Activated CD4-positive, alpha-beta T cell treated with anti-CD3 and anti-CD28 coated beads, Interleukin-2, amount 10 ng/mL, durations not matched to agents 7 days and 5 days (primary cell): ENCODE measurements at places on chromosomes 6 and 20.

DNA sequence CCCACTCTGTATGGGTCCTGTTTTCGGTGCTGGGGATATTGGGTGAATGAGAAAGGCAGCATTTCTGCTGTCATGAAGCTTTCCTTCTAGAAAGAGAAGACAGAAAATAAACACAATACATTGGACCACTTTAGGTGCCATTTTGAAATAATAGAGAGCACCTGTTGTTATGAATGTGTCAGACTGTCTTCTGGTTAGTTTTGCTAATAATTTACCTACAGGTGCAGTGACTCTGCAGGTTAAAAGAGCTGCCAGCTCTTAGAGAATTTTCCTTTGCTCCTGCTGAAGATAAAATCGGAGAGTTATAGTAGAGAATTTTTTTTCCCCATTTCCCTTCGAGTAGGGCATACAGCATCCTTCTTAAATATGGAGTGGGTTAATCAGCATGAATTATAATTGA lies 21.9 kb upstream of the GCLC start:
- H3K27me3 ChIP-seq: peaks cover 17% of the 10 kb centered on the region
- H3K4me1 ChIP-seq: no peaks in the 10 kb centered on the region
- DNase-seq: no peak
- H3K27ac ChIP-seq: no peak overlapping the region
- no peak overlapping the region for H3K4me3 ChIP-seq

GRCh38 chr6:15544321-15544900 lies 118.4 kb downstream of the DTNBP1 start:
- no peak overlapping the region for H3K4me3 ChIP-seq
- H3K36me3 ChIP-seq: peaks cover 9% of the 10 kb centered on the region
- H3K27ac ChIP-seq: no peak overlapping the region

DNA sequence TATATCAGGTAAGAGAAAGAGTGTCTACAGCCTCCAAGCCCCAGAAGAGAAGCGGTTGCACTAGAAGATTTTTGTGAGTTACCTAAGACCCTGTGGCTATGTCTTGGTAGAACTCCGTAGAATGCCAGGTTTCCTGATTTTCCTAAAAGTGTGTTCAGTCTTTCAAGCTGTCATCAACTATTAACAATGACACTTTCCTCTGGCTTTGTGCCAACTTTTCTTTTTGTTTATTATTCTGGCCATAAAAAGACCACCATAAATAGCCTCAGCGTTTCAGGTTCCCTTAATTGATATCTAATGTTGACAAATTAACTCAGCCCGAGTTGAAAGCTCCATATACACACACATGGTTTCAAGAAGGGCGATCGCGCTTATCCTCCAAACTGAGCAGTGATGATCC lies 1.2 kb downstream of the PAK5 start:
- no peak for DNase-seq
- no peaks in the 10 kb centered on the region for H3K4me1 ChIP-seq
- no peak overlapping the region for H3K27ac ChIP-seq
- peaks cover 18% of the 10 kb centered on the region for H3K27me3 ChIP-seq
- no peaks in the 10 kb centered on the region for H3K36me3 ChIP-seq

DNA sequence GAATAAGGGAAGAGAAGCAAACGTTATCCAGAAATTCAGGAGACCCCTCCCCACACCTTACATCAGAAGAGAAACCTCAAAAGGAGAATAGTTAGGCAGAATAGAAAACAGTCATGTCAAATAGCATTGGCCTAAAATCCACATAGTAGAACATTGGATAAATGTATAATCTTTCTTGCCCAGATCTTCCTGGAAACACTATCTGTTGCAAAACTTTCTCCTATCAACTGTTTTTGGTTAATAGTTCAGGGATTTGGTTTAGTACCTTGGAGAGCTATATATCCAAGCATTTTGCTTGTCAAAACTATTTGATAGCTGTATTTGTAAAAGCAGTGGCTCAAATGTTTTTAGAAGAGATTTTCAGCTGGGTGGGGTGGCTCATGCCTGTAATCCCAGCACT lies 74.3 kb upstream of the PHACTR2 start:
- no peak for DNase-seq
- H3K4me3 ChIP-seq: no peak overlapping the region
- H3K4me1 ChIP-seq: peaks cover 6% of the 10 kb centered on the region

- peaks cover 11% of the 10 kb centered on the region for H3K27me3 ChIP-seq
- no peak overlapping the region for H3K4me3 ChIP-seq
- no peaks in the 10 kb centered on the region for H3K36me3 ChIP-seq
- no peaks in the 10 kb centered on the region for H3K4me1 ChIP-seq
- DNase-seq: no peak
These were observed 46.3 kb upstream of the SRPK1 start for GRCh38 chr6:35967076-35967774.

DNA sequence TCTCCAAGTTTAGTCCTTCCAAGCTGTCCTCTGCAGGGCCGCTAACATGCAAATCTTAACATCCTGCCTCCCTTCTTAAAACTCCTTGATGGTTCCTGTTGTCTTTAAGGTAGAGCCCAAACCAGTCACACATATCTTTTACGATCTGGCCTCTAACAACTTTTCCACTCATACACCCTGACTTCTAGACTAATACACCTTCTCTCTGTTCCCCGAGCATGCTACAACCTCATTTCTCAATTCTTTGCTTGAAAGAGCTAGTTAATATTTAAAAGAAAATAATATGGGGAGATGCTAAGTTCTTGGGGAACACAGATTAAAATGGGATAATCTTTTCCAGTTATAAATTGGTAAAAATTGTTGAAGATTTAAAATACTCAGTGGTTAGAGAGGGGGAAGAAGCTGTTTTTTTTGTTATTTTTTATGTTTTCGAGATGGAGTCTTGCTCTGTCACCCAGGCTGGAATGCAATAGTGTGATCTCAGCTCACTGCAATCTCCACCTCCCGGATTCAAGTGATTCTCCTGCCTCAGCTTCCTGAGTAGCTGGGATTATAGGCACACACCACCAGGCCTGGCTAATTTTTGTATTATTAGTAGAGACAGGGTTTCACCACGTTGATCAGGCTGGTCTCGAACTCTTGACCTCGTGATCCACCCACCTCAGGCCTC lies 250.7 kb downstream of the MAFB start:
- no peaks in the 10 kb centered on the region for H3K36me3 ChIP-seq
- no peaks in the 10 kb centered on the region for H3K4me1 ChIP-seq
- no peak for DNase-seq
- H3K27me3 ChIP-seq: no peaks in the 10 kb centered on the region

GRCh38 chr20:49843770-49844380 lies 31.2 kb downstream of the SLC9A8 start:
- H3K27me3 ChIP-seq: no peaks in the 10 kb centered on the region
- peaks cover 6% of the 10 kb centered on the region for H3K4me1 ChIP-seq
- H3K27ac ChIP-seq: no peak overlapping the region
- peaks cover 31% of the 10 kb centered on the region for H3K36me3 ChIP-seq

GRCh38 chr20:56940466-56940865 lies 311.4 kb downstream of the TFAP2C start:
- H3K4me1 ChIP-seq: no peaks in the 10 kb centered on the region
- H3K36me3 ChIP-seq: no peaks in the 10 kb centered on the region
- no peak overlapping the region for H3K27ac ChIP-seq
- peaks cover 3% of the 10 kb centered on the region for H3K27me3 ChIP-seq
- H3K4me3 ChIP-seq: no peak overlapping the region
- DNase-seq: no peak

DNA sequence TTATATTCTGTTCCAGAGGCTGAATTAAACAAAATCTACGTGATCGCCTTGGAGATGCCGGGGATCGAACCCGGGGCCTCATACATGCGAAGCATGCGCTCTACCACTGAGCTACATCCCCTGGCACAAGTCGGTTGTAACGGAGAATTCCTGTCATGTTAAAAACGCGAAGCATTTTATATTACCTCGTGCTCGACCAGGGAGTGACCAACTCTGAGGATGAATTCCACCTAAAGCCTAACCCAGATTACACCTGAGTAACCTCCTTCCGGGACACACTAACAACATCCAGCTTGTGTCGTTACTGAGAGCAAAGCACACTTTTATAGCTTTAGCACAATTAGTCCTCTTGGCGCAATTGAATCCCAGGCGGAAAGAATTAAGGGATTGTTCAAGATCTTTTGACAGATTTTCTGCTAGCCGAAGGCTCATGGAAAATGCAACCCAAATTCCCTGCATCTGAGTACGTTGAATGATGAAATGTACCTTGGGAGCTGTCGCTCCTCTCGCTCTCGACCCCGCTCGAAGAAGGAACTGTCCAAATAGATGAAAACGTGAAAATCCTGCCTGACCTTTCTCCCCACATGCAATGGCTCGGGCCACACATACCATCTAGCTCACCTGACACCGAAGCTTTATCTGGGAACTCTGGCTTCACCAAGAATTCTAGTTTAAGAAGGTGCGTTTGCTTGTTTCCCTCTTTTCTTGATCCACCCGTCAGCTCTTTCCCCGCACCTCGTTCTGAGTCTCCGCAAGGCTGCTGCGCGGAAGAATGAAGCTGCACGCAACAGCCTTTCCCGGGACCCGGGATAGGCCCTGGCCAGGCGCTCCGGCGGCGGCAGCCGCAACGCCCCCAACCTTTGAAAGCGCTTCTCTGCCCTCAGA lies 148.3 kb downstream of the GPX5 start:
- no peaks in the 10 kb centered on the region for H3K36me3 ChIP-seq
- H3K27me3 ChIP-seq: peaks cover 56% of the 10 kb centered on the region
- DNase-seq: peak; percentile 12
- no peak overlapping the region for H3K27ac ChIP-seq
- H3K4me3 ChIP-seq: peak overlapping the region; percentile 68

GRCh38 chr20:3126527-3126859 lies 33.2 kb downstream of the FASTKD5 start:
- H3K36me3 ChIP-seq: peaks cover 45% of the 10 kb centered on the region
- peaks cover 24% of the 10 kb centered on the region for H3K4me1 ChIP-seq
- no peaks in the 10 kb centered on the region for H3K27me3 ChIP-seq
- no peak overlapping the region for H3K4me3 ChIP-seq
- H3K27ac ChIP-seq: no peak overlapping the region

DNA sequence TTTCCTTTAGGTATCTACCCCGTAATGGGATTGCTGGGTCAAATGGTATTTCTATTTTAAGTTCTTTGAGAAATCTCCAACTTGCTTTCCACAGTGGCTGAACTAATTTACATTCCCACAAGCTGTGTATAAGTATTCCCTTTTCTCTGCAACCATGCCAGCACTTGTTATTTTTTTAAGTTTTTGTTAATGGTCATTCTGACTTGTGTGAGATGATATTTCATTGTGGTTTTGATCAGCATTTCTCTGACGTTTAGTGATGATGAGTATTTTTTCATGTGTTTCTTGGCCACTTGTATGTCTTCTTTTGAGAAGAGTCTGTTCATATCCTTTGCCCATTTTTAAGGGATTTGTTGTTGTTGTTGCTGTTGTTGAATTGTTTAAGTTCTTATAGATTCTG lies 871.1 kb downstream of the KIF16B start:
- no peak overlapping the region for H3K4me3 ChIP-seq
- DNase-seq: no peak
- H3K27ac ChIP-seq: no peak overlapping the region
- no peaks in the 10 kb centered on the region for H3K27me3 ChIP-seq

- no peak for DNase-seq
- H3K27ac ChIP-seq: no peak overlapping the region
- no peaks in the 10 kb centered on the region for H3K36me3 ChIP-seq
- peaks cover 9% of the 10 kb centered on the region for H3K27me3 ChIP-seq
- no peak overlapping the region for H3K4me3 ChIP-seq
- H3K4me1 ChIP-seq: no peaks in the 10 kb centered on the region
These were observed 27.1 kb downstream of the TTLL9 start for GRCh38 chr20:31897541-31897940.

DNA sequence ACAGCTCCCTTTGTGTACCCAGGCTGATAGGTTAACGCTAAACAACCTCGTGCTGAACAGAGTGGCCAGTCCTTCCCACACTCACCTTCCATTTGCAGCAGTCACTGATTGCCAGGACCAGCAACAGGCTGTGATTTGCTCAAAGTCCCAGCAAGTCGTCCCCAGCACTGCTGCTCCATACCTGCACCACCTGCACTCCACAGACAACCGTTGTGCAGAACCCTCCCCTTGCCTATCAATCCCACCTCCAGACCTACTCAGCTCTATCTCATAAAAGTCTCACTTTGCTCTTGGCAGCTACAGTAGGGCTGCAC lies 43.1 kb upstream of the SCML4 start:
- H3K4me1 ChIP-seq: peaks cover 19% of the 10 kb centered on the region
- H3K4me3 ChIP-seq: no peak overlapping the region
- no peak for DNase-seq
- peaks cover 12% of the 10 kb centered on the region for H3K36me3 ChIP-seq

DNA sequence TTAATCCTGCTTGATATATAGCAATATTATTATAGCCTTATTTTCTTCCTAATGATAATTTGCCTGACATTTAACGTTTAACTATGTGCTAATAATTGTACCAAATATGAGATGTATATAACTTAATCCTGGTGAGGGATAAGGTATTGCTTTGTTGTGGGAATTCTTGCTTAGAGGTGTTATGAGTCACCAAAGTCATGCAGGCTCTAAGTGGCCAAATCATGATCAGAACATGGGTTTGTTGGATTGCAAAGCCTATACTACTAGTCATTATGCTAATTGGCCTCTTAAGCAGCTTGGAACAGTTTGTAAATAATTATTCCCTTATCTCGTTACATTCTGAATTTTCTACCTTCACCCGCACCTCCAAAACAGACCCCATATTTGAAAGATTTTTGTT lies 21.9 kb upstream of the C6orf141 start:
- H3K4me3 ChIP-seq: no peak overlapping the region
- peaks cover 2% of the 10 kb centered on the region for H3K4me1 ChIP-seq
- peaks cover 6% of the 10 kb centered on the region for H3K27me3 ChIP-seq
- H3K36me3 ChIP-seq: no peaks in the 10 kb centered on the region
- H3K27ac ChIP-seq: no peak overlapping the region
